ENCODE measurements at places on chromosomes 7 and 10.

GRCh38 chr7:80940539-80941207 is 21.8 kb upstream of the SEMA3C start:
- DNase-seq, result no peak

DNA sequence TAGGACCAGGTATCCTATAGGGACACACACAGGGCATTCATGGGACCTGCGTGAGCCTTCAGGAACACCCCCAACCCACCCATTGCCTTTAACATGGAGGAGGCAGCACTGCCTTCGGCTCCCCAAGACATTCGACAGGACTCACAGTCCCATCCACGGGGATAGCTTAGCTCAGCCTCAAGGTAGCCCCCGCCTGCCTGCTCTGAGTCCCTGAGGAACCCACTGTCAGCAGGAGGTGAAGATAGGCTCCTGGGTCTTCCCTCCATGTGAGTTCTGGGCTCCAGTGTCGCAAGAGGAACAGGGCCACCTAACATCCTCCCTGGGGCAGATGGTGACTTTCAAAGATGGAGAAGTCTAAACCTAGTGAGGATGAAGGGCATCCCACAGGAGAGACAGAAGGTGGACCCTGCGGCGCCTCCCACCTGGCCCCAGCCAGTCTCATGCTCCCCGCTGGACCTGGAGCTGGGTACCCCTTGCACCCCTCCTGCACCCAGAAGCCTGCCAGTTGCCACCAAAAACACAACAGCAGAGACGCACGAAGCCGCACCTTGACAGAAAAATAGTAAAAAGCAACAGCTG is 4.9 kb upstream of the ADIRF start:
- no peak for DNase-seq

DNA sequence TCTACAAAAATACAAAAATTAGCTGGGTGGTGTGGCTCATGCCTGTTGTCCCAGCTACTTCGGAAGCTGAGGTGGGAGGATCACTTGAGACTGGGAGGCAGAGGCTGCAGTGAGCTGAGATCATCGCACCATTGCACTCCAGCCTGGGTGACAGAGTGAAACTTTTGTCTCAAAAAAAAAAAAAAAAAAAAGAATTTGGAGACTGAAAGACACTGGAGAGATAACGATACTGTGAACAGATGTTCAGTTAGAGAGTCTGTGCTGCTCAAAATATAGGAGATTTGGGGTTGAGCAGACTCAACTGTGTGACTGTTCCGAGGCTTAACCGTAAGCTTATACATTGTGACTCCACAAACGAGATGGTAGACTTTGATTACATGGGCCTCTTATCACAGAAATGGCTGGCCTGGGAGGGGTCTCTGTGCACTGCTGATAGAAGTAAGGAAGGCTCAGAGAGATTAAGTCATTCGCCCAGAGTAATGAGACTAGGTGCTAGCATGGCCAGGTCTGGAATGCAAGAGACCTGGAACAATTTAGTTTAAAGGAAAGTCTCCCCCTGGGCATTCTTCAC is 19.4 kb downstream of the WBP1L start:
- no peak for DNase-seq

GRCh38 chr10:129728905-129729795 is 234.9 kb downstream of the EBF3 start:
- DNase-seq, result no peak

GRCh38 chr10:15182540-15183207 is 14.2 kb upstream of the NMT2 start:
- DNase-seq, result no peak

DNA sequence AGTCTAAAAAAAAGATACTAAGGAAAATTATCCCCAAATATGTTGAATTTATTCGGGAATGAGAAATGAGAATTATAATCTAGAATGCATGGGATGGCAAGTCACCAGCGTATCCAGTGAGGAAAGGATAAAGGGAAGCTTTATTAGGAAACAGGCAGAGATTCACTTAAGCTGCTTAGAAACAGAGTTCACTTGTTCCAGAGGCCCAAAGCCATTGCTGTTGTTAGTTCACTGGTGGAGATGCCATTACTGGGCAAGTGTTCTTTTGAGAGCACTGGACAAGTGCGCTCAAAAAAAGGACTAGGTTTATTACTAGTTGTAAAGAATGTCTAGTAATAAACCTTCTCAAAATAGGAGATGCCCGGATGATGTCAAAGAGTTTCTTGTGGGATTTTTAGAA is 51.2 kb downstream of the MICU1 start:
- DNase-seq, result no peak

DNA sequence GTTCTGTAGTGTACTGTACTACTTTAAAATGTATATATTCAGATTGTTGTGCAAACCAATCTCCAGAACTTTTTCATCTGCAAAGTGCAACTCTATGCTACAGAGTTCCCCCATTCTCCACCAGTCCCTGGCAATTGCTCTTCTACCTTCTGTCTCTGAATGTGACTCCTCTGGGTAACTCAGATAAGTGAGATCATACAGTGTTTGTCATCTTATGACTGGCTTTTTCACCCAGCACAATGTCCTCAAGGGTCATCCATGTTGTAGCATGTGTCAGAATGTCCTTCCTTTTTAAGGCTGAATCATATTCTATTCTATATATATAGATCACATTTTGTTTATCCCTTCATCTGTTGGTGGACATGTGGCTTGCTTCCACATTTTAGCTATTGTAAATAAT is 10.8 kb downstream of the SLIT1 start:
- DNase-seq, result no peak

GRCh38 chr10:98403812-98404504 is 11.0 kb downstream of the PYROXD2 start:
- DNase-seq, result no peak

DNA sequence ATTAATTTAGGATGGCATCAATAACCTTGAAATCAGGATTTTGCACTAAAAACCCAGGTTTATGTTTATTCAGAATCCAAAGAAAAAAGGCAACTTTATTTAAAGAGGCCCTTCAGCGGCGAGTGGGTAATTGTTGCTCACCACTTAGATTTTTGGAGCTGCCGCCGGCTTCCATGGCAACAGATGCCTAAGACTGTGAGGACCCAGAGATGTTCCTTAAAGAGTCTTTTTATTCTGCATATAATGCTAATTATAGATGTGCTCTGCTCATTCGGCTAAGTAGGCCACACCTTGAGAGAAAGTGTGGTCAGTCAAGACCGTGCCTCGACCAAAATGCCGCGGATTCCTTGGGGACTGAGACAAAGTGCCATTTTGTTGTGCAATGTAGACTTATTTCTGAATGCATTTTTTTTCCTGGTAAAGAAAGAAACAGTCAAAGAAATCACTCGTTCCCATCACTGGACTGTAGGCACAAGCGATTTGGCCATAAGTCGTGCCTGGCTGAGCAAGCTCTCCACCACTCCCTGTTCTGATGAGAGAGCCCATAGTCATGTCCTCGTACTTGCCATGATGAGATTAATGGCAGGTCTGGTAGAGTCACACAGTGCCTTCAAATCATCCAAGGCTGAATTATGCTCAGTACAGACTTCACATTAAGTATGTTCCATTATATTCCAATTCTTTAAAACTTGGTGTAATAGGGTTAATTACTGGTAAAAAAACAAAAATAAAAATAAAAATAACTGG is 21.4 kb upstream of the MGMT start:
- no peak for DNase-seq

DNA sequence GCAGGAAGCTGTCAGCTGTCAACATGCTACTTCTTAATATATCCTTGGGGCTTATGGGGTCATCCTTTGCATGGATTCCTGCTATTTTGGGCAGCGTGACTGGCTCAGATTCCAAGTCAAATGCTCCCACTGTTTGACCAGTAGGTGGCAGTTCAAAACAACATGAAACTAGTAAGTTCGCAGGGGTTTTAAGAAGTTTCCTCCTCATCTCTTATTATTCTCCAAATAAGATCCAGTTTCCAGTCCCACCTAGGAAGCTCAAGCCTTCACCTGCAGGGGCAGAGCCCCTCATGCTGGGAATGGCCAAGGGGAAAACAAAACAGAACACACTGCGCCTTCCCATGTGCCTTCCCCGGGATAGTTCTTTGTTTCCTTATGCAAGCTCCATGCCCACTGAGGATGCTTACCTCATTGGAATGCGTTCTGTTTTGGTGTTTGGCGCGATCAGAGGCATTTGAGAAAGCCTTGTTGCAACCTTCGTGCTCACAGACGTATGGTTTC is 259.8 kb downstream of the GLI3 start:
- peak; percentile 63 for DNase-seq

DNA sequence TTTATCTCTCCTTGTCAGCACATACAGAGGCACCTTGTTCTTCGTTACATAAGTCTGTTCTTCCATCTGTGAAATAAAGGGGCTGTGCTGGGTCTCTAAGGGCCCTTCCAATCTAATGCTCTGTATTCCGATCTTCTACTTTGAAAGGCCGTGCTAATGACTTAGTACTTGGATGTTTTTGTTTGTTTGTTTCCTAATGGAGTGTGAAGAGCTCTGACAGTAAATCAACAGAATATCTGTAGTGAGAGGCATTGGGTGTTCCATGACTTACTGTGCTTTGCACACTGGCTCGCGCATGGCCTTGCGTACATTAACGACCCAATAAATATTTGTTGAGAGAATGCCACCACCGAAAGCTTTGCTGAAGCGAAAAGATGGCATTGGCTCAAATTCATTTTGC is 162.1 kb downstream of the CHN2 start:
- no peak for DNase-seq

DNA sequence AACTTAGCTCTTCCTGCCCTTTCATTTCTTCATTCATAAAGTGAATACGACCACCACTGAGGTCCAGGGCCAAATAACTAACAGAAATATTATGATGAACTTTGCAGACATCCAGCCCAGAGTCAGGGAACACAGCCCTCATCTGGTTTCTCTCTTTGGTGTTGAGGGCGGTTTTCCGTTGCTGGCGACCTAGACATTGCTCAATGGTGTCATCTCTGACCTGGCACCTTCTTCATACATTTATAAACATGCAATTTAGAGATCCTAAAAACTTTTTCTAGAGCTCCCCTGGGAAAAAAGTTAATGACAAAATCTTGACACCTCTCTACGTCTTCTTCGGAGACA is 324 bp upstream of the TET1 start:
- no peak for DNase-seq

- DNase-seq, result peak; percentile 30
Measured at GRCh38 chr10:69089638-69090599, 2.0 kb downstream of the SRGN start.

DNA sequence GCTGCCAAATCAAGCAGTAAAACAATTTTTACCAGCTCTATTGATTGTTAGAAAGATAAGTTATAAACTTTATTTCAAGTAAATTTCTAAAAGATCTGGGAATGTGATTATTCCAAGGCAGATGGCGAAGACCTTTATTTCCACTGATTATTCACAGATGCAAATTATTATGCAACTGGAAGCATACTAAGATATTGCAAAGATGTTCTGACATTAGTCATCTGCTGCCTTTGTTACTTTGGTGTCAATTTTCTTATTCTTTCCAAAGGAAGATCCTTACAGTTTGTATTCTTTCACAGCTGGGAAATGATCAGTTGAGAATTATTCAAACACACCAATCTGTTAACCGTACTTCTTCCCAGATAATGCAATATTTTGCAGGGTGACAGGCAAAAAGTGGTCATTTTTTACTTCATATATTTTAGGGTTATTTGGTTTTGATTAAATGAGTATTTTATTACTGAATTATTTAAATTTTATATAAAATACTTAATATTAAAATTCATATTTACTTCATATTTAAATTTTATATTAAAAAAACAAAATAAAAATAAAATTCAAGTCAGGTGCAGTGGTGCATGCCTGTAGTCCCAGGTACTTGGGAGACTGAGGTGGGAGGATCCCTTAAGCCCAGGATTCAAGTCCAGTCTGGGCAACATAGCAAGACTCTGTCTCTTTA is 171.3 kb downstream of the FZD1 start:
- no peak for DNase-seq

GRCh38 chr7:17674166-17674942 is 265.9 kb downstream of the SNX13 start:
- DNase-seq, result no peak

- DNase-seq, result peak; percentile 54
Measured at GRCh38 chr7:47581438-47581803, 490 bp downstream of the TNS3 start.

DNA sequence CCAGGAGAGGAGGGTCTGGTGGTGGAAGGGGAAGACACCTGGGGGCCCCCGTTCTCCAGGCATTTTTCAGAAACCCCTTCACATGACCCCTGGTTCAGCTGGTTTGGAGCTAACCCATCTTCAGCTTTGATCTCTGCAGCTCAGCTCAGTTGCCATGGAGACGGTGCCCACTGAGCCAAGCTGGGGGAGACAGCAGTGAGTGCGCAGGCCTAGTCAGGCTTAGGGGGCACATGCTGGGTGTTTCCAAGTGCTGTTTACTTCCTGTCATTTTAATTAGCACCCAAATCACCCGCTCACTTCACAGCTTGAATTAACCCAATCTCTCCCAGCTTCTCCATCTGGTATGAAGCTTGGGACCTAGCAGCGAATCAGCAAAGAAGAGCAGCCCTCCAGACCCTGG is 9.0 kb downstream of the SPOCK2 start:
- no peak for DNase-seq

DNA sequence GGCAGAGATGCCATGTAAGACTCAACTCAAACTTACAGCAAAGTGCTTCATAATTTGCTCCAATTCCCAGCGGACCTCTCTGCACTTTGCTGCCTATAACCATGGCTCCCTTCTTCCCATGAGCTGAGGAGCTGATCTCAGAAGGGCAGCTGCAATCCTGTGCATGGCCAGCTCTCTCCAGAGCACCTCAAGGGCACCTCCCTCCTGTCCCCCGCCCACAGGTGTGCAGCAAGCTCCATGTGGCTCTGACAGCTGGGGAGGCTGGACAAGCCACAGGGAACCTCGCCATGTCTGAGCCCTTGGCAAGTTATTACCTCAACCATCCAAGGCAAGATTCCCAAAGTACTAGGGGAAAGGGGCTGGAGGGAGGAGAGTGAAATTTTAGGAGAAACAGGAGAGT is 61.1 kb upstream of the DDC start:
- DNase-seq, result no peak

DNA sequence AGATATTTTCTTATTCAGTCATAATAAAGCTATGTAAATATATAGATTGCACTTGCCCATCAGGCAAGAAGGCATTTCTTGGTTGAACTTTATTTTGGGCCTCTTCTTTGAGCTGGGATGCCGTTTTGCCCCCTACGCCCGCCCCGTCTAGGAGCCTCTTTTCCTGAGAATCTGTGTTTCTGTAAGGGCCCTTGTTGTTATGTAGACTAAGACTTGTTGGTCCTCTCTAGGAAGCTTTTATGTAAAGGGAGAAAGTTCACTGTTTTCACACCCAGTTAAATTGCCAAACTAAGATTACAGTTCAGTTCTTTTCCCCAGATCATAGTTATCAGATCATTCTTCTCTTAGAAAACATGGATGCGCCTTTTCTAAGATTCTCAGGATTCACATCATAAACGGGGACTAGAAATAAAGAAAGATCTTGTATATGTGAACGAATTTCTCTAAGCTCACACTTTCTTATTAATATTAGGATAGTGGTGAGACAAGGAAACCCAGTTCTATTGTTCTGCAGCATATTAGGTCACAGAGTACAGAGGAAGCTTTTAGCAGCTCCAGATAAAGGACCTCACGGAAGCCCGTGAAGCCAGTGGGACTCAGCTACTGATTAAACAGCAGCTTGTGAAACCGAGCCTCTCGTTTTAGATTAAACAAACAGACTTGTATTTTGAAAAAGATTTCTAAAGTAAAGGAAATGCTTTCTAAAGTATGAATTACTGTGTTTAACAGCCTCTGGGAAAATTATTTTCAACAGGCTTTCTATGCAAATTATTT is 3.8 kb downstream of the LMTK2 start:
- no peak for DNase-seq

All from femur (tissue), 1 donor.